ENCODE measurements at places on chromosomes 2 and 18.

DNA sequence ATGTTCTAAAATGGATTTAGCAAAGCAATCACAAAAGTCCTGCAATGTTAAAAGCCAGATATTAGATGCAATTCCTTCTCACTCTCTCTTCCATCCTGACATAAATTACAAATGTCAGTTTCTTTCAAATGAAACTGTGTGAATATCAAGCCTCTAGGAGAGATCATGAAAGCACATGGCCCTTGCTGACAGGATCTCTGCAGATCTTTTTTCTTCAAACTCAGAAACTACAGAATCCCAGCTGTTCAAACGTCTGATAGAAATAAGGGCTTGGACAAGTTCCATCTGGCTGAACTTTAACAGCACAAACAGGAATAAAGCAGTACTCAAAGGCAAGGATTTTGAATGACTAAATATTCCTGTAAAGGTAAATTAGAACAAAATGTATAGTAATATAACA lies 47.6 kb downstream of the PDE1A start:
- DNase-seq = no peak

DNA sequence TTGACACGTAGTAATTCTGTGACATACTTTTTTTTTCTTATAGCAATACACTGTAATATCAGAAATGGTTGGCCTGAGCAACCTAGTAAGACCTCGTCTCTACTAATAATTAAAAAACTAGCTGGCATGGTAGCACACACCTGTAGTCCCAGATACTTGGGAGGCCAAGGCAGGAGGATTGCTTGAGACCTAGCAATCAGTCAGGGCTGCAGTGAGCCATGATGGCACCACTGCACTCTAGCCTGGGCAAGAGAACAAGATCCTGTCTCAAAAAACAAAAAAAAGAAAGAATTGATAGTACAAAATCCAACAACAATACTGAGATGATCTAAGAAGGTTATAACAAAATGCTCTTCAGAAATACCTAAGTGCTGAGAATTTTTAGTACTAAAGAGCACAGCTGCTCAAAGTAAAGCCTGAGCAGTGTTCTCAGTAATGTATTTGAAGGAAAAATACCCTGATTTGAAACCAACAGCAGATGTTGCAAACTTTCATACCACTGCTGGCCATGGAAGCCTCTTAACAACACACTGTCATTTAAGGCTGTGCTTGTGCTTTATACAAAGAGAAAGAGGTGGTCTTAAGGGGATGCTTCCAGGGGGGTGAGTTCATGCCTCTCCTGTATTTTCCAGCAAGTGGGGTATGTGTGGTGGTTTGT lies 132.6 kb upstream of the CDCA7 start:
- no peak for DNase-seq

GRCh38 chr2:16425462-16426336 lies 239.9 kb downstream of the CYRIA start:
- no peak for DNase-seq

- no peak for DNase-seq
Measured at GRCh38 chr18:53509886-53510285, 714.6 kb downstream of the MBD2 start.

- DNase-seq = no peak
Measured at GRCh38 chr2:108908713-108909070, 80.3 kb downstream of the EDAR start.

GRCh38 chr2:46342566-46343315 lies 45.5 kb downstream of the EPAS1 start:
- no peak for DNase-seq

- no peak for DNase-seq
Measured at GRCh38 chr2:160126756-160127155, 64.3 kb upstream of the PLA2R1 start.

- DNase-seq = no peak
Measured at GRCh38 chr2:133303150-133303549, 265.1 kb downstream of the NCKAP5 start.

- DNase-seq = no peak
Measured at GRCh38 chr2:65159906-65160305, 30.0 kb upstream of the RAB1A start.

- DNase-seq = no peak
Measured at GRCh38 chr2:74092275-74092674, 55.4 kb downstream of the BOLA3 start.

DNA sequence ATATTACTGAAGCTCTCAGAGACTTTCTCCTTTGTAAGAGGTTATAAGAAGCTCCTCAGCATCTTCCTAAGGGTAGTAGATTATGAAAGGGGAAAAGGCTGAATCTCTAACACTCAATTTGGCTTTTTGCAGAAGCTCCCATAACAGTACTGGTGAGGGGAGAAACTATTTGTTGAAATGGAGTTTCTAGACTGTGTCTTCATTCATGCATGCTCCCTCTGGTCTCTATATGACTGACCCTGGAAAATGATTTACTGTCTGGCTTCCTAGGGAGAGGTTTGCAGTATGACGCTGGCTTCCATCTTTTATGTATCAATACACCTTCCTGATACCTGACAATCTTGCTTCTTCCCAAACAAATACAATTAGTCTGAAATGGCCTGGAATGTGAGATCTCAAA lies 63.9 kb downstream of the LDAH start:
- no peak for DNase-seq

DNA sequence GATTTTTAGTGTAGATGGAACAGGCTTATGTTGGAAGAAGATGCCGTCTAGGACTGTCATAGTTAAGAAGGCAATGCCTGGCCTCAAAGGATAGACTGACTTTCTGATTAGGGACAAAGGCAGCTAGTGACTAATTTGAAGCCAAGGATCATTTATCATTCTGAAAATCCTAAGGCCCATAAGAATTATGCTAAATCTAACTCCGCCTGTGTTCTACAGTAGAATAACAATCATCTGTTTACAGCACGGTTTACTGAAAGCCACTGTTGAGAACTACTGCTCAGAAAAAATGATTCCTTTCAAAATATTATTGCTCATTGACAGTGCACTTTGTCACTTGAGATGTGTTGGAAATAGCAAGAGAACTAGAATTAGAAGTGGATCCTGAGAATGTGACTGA lies 44.5 kb downstream of the BABAM2 start:
- DNase-seq = no peak

DNA sequence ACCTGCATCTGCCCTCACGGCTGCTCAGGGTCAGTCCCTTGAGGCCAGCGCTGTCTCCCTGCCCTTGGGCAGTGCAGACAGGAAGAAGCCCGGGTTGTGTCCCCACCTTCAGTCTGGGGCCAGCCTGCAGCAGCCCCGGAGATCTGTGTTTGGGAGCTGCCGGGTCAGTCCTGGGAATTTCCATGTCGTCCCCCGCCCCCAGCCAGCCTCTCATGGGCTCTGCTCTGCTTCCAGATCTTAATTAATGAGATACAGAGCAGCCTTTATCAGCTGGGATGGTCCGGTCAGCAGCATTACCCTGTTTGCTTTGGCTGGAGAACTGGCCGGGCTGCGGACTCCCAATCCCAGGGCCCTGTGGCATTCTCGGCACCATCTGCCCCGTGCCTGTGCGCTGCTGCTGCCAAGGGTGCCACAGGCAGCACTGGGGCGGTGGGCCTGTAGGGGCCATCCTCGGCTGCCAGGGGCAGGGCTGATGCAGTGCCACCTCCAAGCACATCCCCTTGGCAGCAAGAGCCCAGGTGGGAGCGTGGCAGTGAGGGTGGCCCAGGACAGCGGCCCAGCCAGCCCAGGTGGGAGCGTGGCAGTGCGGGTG lies 2.4 kb downstream of the BOK start:
- no peak for DNase-seq

DNA sequence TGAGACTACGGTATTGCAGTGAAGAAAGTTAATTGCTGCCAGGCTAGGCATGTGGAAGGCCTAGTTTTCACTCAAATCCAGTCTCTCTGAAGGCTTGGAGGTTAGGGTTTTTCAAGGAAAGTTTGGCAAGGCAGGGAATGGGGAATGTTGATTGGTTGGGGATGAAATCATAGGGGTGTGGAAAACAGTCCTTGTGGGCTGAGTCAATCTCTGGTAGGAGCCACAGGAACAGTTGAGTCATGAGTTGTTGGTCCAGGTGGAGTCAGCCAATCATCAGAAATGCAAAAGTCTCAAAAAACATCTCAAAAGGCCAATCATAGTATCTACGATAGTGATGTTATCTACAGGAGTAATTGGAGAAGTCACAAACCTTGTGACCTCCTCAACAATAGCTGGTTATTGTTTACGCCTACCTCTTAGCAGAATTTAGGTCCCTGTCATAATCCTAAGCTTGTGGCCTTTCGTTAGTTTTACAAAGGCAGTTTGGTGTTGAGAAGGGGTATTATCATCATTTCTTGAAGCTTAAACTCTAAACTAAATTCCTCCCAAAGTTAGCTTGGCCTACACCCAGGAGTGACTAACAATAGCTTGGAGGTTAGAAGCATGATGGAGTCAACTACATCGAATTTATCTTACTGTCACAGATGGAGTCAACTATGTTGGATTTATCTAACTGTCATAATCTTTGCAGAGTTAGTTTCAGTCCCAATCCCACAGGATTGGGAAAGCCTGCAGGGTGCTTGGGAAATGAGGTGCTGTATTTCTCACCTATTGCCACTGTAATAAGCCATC lies 33.7 kb upstream of the APCDD1 start:
- no peak for DNase-seq

GRCh38 chr2:181953881-181954537 lies 31.6 kb upstream of the PPP1R1C start:
- peak; percentile 55 for DNase-seq

DNA sequence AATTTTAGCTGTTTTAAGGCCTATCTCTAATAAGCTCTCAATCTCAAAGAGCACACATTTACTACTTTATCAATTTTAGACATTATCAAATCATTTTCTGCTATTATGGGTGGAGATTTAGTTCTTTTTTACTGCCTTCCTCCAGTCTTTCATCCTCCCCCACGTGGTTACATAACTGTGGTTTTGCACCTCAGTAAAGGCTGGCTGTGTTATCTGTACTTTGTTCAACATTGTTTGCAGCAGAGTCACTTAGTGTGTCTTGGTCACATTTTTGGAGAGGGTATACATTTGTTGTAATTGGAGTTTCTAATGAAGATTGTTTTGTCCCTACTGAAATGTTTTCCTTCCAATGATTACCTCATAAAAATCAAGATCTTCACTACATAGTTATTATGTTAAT lies 549.6 kb upstream of the CELF4 start:
- DNase-seq = no peak

DNA sequence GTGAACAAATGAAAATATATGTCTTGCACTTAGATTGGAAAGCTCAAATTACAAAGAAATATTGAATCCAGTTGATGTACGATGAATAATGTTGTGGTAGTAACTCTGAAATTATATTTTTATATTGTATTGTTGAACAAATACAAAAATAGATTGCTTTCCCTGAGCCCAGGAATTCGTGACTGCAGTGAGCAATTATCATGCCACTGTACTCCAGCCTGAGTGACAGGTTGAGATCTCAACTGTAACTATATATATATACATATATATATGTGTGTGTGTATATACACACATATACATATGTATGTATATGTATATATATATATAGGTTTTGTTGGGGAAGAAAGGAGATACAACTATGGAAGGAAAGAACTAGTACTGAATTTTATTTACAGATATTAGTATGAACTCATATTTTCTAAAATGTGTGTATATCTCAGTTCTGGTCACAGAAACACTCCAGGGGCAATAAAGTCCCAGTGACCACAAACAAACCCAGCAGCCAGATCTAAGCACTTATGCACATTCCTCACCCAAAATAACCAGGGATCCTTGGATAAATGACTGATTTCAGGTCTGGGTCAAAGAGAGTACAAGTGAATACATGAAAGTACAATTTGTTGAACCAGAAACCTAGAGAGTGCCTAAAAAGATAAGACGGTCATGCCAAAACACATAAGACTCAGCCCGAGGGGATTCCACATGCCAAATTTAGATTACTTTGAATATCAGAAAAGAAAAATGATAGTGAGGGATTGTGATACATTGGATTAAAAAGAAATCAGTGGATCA lies 146.3 kb downstream of the TMX3 start:
- DNase-seq = no peak

DNA sequence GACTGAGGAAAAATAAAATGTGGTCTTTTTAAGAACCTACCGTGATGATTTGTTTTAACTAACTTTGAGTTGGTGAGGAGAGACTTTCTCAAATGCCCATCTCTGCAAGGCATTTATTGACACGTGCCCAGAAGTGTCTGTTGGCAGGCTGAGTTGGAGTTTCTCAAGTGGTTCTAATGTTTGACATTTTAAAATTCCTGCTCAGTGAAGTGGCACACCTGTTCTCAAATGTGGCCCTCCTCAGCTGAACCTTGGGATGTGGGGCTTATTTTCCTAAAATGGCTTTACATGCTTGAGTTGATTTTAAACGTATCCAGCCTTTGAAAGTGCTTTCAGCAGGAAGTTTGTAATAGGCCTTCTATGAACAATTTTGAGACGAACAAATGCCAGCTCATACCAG lies 876 bp upstream of the CAVIN2 start:
- no peak for DNase-seq

- DNase-seq = no peak
Measured at GRCh38 chr2:217642944-217643343, 359.9 kb downstream of the TNS1 start.

GRCh38 chr2:24175631-24176187 lies 856 bp downstream of the FAM228A start:
- no peak for DNase-seq

GRCh38 chr18:13800505-13801259 lies 23.3 kb upstream of the MC5R start:
- DNase-seq = peak; percentile 36

- no peak for DNase-seq
Measured at GRCh38 chr2:232622563-232622962, 10.8 kb upstream of the EFHD1 start.

DNA sequence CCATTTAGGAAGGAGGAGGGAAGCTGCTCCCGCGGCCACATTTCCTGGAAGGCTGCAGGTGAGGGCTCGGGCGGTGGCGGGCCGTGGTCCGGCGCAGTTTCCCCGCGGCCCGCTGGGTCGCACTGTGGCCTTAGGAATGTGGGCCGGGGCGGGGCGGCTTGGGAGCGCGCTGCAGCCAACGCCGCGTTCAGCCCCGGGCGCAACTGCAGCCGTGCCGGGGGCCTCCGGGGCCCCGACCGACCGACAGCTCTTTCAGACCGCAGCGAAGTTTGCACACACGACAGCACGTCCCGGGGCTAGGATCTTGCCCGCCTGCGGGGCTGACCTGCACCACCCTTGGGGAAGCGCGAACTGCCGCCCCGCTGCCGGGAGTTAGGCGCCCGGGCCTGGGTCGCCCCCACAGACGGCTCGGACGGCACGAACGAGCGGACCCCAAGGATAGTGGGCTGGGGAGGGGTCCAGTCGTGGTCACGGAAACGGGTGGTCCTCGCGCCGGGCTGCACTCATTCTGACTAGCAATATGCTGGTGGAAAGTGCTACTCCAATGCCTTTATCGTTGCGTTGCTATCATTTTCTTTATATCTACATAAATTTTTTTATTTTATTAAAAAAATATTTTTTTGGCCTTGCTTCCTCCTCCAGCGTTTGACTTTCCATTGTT lies 69.9 kb upstream of the DLX2 start:
- DNase-seq = peak; percentile 67

GRCh38 chr18:61771861-61772260 lies 120.9 kb downstream of the RNF152 start:
- DNase-seq = no peak

- no peak for DNase-seq
Measured at GRCh38 chr2:234146087-234146826, 95.8 kb downstream of the SPP2 start.
